ENCODE measurements at places on chromosomes 2 and 18.

DNA sequence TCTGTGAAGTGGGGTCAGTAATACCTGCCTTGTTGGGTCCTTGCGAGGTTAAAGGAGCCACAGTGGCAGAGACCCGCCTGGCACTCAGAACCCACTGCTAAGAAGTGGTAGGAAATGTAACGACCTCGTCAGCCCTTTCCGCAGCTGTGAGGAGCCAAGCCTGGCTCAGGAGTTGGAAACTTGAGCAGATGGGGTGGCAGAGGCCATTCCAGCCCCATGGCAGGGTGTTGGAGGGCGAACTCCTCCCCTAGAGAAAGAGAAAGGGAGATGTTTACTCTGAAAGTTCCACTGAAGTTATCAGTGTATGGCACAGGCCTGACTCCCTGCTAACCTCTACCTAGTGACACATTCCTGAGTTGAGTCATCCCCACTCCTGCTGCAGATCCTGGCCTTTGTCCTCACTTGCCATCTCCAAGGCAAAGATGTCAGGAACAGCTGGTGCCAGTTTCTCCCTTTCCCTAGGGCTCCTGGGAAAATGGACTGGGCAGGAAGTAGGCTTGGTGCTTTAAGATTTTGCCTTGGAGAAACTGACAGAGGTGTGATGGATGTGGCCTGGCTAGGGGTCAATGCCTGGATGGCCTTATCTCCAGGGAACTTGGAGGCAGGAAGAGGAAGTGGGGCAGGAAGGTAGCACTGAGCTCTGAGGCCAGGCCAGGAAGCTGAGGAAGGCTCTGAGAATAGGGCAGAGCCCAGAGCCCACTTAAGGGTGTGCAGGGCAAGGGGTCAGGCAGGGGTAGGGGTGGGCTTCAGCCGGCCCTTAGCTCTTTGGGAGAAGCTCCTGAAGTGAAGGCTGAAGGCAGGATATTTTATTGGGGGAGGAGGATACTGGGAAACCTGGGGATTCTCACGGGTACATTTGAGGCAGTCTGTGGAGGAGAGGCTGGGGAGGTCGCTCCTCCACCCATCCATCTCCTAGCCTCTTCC lies 888 bp downstream of the VAMP5 start:
- no peak for DNase-seq

DNA sequence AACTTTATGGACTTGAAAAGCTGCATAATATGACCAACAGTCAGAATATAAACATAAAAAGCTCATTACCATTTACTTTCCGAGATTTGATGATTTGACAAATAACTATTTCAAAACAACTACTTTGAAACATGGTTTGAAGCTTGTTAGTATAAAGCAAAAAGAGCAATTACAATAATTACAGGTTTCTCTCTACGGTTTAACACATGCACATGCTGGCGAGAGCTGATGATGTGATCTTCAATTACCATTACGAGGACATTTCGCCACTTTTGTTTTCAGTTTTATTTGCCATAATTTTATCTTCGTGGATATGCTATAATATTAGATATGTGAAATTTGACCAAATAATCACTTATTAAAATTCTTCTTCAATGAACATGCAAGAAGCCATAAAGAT lies 270.1 kb downstream of the TCF4 start:
- no peak for DNase-seq

DNA sequence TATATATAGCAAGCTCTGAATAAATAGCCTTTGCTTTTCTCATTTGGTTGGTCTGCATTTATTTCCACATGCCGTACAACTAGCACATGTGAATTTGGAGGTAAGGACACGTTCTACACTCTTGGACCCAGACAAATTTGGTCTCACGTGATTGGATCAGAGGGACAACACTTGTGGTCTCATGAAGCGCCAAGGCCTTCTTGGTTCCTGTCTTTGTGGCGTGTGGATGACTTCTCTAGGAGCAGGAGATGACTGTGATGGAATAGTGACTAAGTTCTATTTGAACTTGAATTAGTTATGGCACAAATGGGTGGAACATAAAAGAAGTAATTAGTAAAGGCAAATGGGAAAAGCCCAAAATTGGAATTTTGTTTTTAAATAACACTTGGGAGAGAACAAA lies 206.9 kb downstream of the BCL2 start:
- DNase-seq: no peak

DNA sequence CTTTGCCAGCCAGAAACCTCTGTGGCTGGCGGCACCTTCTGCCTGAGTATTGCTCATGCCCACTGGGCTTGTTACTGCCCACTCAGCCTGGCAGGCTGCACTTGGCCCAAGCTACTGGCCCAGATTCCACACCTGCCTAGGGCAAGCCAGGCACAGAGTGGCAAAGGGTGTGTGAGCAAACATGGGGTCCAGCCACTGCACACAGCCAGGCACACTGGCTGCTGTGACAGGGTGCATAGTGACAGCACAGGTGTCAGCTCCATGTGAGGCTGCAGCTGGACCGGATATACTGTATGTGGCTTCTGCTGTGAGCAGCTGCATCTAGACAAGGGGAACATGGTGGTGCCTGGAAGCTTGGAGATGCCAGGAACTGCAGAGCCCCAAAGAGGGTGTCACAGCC lies 113.9 kb downstream of the COPS8 start:
- no peak for DNase-seq

DNA sequence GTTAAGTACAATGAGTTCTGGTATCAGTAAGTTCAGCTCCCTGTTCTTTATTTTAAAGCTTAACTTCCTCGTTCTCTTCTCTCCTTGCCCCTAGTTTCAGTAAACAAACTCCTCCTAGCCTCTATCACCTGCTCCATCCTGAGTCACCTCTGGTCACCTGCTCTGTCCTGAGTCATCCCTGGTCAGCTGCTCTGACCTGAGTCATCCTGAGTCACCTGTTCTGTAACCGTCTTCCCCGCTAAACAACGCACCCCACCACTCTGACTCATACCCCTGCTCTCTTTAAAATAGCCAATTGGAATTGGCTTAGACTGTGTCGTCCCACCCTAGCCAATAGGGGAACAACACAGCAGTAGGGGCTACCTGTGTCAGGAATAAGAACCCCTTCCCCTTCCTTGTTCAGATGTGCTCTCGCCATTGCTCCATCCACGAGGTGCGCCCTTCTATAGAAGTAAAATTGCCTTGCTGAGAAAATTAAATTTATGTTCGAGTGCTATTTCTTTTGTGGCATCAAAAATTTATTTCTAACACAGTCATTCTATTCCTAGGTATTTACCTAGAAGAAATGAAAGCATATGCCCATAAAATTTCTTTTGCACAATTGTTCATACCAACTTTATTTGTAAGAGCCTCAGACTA lies 24.9 kb upstream of the RMND5A start:
- DNase-seq: no peak

DNA sequence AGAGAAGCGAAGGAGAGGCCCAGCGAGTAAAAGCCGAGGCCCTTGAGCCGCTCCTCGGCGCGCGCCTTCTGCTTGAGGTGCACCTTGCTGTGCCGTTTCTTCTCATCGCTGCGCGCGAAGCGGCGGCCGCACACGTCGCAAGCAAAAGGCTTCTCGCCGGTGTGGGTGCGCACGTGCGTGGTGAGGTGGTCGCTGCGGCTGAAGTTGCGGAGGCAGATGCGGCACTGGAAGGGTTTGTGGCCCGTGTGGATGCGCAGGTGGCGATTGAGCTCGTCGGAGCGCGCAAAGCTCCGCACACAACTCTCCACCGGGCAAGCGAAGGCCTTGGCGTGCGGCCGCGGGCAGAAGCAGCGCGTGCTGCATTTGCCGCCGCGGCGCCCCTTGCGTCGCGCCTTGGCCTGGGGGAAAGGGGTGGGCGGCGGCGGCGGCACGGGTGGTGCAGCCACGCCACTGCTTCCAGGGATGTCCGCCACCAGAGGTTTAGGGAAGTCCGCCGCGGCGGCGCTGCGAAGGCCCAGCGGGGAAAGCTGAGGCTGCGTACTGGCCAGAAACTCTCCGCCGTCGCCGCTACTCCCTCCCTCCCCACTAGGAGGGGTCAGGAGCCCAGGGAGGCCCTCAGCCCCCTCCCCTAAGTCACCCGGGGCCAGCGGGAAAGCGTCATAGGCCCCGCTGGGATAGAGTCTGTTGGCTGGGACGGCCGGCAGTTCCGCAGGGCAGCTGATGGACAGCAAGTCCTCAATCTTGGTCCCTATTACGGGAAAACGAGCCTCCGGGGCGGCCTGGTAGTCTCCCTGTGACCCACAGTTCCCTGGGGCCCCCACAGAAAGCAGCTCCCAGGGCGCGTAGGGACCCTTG lies 1.7 kb downstream of the EGR4 start:
- DNase-seq: no peak

GRCh38 chr2:152611458-152612231 lies 105.6 kb downstream of the PRPF40A start:
- DNase-seq: no peak

DNA sequence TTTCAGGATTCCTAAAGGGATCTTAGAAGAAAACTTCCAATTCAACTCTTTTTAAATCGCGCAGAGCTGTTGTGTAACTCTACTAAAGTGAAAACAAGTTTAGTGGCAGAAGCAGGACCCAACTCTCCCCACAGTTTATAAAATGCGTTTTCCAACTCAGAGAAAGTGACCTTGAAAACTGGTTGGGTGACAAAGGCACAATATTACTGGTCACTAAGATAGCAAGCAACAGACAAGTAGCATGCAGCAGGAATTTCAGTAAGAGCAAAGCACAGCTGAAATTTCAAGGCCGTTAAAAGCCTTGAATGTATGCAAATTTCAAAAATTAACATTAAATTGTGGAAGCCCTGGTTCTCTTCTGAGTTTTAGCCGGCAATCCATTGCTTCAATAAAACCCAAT lies 66.9 kb downstream of the STK39 start:
- DNase-seq: no peak

DNA sequence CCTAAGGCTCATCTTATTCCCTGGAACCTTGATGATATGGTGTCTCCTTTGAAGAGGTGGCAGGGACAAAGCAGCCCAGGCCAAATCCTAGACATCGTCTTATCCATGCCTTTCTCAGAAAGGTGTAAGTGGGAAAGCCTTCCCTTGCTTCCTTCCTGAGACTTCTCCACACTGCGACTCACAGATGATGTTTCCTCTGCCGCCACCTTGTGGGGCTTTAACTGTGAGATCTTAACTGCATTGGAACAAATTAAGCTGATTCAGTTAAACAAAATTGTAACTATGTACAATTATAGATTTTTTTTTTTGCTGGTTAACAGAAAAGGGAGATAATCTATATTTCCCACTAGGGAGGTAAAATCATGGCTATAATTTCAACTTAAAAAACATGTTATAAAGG lies 10.0 kb upstream of the GCA start:
- DNase-seq: no peak

DNA sequence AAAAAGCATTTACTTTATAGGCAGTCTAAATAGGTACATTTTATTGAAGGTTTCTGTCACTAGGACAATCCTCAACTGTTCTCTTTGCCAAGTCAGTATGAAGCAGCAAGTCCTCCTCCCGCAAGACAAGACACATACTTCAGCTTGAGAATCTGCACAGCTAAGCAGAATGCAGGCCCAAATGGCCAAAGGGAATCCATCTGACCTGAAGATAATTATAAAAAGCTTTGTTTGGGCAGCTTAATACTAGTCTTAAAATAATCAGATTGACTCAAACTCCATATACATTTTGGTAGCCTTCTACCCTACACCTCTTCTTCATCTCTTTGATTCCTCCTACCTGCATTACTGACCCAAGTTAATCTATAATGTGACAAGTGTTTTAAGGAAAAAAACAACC lies 1.8 kb downstream of the LANCL1 start:
- no peak for DNase-seq

Data from stimulated activated CD4-positive, alpha-beta T cell treated with anti-CD3 and anti-CD28 coated beads, Interleukin-1b, Interleukin-23, amount 100 ng/mL, for 1 hour (primary cell).